ENCODE measurements at places on chromosomes 13 and 19.

- DNase-seq = no peak
These were observed 272.8 kb downstream of the OLFM4 start for GRCh38 chr13:53301449-53301848.

DNA sequence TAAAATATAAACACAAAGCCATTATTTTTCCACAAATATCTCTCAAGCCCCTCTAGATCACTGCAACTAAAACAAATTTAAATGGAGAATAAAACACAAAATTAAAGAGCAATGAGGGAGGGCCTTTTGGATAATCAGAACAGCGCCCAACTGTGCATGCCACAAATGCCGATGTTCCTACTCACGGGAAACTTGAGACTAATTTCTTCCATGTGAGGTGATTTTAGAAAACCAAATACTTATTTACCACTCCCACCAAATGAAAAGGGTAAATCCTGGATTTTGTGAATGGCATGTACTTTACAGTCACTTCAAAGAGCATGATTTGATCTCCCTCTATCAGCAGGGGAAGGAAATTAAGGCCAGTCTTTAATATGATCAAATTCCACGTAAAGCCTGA is 74.8 kb downstream of the SLC7A1 start:
- DNase-seq = peak; percentile 86

DNA sequence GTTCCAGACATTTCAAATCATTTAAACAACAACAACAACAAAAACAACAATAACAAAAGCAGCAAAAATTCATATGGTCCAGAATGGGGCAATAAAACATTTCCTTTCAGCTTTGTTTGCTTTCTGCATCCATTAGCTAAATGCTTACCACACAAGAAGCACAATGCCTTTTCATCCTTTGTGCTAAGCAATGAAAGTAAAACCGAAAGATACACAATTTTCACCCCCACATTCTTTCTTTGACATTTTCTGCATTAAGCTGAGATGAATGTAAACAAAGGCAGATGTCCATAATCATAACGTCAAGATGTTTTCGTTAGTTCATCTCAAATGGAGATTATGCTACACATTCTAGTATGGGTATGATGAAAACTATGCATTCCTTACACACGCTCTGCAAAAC is 568.5 kb downstream of the SLITRK6 start:
- peak; percentile 72 for DNase-seq

DNA sequence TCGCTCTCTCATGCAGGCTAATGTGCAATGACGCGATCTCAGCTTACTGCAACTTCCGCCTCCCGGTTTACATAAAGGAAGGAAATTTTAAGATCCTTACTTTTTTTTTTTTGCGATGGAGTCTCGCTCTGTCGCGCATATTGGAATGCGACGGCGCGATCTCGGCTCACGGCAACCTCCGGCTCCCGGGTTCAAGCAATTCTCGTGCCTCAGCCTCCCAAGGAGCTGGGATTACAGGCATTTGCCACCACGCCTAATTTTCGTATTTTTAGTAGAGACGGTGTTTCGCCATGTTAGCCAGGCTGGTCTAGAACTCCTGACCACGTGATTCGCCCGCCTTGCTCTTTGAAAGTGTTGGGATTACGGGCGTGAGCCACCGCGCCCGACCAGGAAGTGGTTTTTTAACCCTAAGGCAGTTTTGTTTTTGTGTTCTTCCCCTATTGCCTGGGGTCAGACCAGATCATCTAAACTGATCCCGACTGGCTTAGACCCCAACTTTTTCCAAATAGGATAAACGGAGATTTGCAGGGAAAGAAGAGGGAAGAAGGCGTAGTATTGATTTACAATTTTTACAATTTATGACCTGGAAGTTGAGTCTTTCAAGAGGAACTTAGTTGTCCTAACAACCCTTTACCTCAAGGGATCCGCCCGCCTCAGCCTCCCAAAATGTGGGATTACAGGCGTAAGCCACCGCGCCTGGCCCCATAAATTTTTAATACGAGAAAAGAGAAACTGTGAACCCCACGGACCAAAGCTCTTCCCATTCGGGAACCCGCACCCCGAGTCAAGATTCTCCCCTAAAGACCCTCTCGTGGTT is 142.0 kb downstream of the ZNF737 start:
- peak; percentile 71 for DNase-seq

- no peak for DNase-seq
These were observed 10.8 kb downstream of the ZIC5 start for GRCh38 chr13:99960663-99961311.

DNA sequence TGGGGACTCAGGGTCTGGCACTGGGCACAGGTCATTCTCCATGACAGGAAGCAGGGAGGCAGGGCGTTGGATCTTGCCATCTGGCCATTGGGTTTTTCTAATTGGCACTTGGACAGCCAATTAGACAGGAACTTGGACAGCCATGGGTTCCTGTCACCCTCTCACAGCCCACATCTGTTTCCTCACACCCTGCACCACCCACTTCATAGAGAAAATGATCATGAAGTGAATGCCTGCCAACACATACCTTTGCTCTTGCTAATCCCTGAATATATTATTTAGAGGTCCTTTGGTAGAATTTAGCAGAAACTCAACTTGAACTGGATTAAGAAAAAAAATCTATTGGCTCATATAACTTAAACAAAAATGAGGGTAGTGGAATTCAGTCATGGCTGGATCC is 4.9 kb upstream of the OLFM2 start:
- DNase-seq = no peak

DNA sequence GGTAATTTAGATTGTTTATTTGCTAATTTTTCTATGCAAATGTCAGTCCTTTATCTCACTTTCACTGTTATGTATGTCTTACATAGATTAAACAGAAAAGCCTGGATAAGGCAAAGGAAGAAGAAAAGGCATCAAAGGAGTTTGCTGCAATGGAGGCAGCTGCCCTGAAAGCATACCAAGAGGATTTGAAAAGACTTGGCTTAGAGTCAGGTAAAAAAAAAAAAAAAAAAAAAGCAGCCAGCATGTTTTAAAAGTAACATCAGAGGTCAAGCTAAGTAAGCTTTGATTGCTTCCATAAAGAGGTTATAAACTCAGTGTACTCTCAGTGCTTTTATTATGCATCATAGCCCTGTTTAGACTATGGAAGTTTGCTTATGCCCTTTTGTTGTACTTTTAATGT is 3.8 kb downstream of the WBP4 start:
- DNase-seq = no peak

DNA sequence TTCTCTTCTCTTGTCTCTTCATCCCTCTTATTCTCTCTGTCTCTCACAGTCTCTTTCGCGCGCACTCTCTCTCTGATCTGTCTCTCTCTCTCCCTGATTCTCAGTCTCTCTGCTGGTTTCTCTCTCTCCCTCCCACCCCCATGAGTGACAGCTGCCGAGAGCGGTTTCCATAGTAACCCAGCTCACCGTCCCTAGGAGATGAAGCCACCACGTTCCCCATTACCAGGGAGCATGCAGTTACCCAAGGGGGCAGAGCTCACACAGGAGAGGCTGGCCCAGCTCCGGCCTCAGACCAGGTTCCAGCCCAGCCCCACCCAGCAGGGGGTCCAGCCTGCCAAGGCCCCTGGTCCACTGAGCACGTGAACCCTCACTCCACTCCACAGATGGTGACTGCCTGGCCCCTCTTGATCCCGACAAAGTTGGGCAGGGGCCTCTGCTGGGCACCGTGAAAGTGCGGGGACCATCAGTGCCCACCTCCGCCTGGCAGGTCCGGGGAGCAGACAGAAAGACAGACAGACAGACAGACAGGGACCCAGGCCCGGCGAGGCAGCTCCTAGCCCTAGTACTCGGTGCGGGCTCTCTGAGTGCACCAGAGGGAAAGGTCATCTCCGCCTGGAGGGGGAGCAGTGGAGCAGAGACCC is 50.6 kb downstream of the CELF5 start:
- no peak for DNase-seq
